NCI-H1092 treated with DMSO at 0.1 percent for 48 hours (cell line): ENCODE measurements at places on chromosomes 12 and 14.

DNA sequence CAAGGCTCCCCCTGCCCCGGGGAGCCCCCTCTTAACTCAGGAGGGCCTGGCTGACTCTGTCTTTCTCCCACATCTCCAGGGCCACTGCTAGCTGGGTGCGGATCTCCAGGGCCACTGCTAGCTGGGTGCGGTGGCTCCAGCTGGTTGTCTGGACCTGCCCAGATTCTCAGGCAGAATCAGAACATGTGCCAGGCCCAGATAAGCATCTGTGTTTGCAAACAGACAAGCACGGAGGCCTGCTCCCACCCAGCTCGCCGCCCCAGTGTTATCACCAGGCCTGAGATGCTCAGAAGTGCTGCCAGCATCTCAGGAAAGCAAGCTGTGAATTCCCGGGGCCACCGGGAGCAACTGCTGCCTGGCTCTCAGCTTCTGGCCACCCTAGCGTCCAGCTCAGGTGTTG lies 98.4 kb upstream of the FZD10 start:
- DNase-seq: no peak

DNA sequence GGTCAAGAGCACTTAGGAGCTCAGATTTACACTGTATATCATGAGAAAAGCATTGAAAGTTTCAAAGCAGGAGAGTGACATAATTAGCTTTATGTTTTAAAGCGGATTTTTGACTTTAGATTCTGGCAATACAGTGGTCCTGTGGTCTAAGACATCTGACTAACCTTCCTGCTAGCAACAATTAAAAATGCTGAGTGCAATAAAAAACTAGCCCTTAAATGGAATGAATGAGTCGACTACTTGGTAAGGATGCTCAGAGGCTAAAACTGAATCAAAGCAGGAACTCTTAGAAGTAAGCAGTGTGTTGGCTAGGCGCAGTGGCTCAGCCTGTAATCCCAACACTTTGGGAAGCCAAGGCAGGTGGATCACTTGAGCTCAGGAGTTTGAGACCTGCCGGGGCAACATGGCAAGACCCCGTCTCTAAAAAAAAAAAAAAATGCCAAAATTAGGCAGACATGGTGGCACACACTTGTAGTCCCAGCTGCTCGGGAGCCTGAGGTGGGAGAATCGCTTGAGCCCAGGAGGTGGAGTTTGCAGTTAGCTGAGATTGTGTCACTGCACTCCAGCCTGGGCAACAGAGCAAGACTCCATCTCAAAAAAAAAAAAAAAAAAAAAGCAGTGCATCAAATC lies 18.9 kb downstream of the BICD1 start:
- DNase-seq: no peak

- DNase-seq: peak; percentile 23
Observed at GRCh38 chr12:52949413-52950331, 754 bp downstream of the KRT18 start.

- no peak for DNase-seq
Observed at GRCh38 chr14:34252227-34252626, 209.8 kb downstream of the SPTSSA start.

- no peak for DNase-seq
Observed at GRCh38 chr12:117362391-117362790, 965 bp upstream of the NOS1 start.

DNA sequence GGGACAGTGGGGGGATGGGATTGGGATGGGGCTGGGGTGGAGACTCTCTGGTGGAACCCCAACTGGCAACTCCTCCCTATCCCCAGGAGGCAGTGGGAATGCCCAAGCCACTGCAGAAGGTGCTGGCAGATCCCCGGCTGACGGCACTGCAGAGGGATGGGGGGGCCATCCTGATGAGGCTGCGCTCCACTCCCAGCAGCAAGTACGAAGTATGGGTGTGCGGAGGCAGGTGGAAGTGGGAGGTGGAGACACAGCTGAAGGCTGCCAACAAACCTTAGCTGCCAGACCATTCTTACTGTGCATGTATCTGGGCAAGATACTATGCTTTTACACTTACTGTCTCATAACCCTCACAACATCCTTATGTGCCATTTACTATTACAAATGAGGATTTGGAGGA lies 8.2 kb downstream of the ARHGEF40 start:
- no peak for DNase-seq

DNA sequence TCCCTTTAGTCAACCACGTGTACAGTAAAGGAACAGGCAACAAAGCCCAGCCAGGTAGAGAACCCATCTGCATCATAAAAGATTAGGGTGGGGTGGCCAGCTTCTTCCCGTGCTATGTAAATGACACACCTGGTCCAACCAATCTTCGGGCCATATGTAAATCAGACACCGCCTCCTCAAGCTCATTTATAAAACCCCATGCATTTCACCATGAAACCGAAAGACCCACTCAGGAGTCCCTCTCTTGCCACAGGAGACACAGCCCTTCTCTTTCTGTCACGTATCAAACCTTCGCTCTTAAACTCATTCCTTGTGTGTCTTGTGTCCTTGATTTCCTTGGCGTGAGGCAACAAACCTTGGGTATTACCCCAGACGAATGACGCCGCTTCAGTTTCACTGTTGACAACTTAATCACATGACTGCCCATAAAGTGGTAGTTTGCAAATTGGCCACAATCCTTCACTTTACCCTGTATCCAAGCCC lies 59.8 kb upstream of the TBPL2 start:
- DNase-seq: no peak

DNA sequence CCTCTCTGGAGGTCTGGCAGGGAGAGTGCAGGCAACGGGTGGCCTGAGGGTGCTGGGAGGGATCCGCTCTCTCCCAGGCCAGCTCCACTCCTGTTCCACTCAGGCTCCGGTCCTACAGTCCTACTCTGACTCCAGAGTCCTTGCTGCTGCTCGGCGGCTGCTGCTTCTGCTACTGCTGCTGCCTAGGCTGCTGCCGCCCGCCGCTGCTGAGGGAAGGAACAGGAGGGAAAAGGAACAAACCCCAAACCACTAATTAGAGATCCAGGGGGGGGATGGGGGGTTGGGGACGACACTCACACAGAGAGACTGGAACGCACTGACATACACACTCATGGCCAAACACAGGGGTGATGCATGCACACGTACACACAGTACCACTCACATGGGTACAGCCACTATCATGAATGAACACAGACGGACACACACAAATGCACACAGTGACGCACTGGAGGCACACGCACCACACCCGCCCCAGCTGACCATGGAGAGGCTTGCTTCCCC lies at the start of gene SP7:
Gene SP7 (minus strand): TSS at position 174 of the 501 bp plus-strand sequence. CDS start 708 bp downstream, outside the sequence.
- DNase-seq: no peak

DNA sequence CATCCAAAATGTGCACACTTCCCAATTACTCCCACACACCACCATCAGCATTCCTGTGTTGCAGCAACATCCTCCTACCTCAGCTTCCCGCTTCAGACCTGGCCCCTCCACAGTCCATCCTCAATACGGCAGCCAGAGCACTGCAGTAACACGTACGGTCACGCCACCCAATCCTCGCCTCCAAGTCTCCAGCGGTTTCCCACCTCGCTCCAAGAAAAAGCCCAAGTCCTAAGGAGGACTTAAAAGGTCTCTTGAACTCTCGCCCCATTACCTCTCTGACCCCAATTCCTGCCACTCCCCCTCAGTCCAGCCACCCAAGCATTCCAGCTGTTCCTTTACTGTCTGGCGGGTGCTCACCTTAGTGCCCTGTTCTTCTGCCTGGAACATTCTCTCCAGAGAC lies 12.0 kb downstream of the FBXO21 start:
- DNase-seq: no peak

GRCh38 chr12:103310546-103311270 lies 185.1 kb downstream of the C12orf42 start:
- no peak for DNase-seq

DNA sequence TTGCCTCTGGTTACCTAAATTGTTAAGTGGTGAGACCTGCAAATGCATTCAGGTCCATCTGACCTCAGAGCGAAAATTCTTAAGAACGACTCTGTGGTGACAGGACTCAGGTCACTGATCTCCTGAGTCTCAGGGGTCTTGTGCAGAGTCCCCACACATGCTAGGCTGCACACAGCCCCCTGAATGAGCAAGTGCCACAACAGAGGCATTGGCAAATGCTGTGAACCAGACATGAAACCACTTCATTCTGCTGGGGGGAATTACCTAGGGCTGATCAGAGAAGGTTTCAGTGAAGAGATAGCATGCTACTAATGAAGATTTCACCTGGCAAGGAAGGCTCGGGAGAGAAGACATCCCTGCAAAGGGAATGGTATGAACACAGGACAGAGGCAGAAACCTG lies 281.6 kb downstream of the ITPR2 start:
- no peak for DNase-seq

- DNase-seq: no peak
Observed at GRCh38 chr12:20368651-20369304, 441 bp downstream of the PDE3A start.

DNA sequence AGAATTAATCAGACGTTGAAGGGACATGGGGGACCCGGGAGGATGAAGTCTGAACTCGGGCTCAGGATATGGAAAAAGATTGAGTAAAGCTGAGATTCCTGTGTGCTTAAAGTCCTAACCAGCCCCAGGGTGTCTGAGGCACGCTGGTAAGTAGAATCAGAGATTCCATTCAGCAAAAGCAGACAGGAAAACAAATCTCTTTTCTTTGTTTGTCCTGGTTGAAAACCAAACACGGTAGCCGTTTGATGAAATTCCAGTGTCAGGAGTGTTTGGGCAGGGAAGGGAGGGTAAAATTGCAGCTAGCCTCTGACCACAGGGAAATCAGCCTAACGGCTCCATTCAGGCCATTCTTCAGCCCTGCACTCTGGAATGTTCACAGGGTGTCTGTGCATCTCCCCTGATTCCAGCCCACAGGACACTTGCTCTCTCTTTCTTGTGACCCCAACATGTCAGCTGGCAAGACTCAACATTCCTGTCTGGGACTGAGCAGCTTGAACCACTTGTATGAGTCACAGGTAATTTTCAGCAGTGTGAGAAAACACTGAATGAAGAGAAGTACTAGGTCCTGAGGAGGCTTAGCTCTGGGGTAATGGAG lies 31.0 kb downstream of the NINJ2 start:
- DNase-seq: no peak

DNA sequence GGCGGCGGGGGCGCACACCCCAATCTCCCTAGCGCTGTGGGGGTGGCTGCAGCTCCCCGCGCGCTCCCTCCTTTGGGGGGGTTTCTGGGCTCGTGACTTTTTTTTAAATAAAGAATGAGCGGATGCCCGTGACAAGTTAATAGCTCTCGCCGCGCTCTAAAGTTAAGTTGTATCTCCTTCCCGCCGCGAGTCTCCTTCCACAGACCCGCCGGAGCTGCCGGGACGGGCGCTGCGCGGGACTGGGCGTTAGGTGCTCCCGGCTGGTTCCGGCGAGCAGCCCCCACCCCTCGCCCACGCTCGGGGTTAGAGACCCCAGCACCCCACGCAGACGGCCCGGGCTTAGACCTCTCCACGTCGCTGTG lies 82.6 kb upstream of the HMGA2 start:
- DNase-seq: no peak

DNA sequence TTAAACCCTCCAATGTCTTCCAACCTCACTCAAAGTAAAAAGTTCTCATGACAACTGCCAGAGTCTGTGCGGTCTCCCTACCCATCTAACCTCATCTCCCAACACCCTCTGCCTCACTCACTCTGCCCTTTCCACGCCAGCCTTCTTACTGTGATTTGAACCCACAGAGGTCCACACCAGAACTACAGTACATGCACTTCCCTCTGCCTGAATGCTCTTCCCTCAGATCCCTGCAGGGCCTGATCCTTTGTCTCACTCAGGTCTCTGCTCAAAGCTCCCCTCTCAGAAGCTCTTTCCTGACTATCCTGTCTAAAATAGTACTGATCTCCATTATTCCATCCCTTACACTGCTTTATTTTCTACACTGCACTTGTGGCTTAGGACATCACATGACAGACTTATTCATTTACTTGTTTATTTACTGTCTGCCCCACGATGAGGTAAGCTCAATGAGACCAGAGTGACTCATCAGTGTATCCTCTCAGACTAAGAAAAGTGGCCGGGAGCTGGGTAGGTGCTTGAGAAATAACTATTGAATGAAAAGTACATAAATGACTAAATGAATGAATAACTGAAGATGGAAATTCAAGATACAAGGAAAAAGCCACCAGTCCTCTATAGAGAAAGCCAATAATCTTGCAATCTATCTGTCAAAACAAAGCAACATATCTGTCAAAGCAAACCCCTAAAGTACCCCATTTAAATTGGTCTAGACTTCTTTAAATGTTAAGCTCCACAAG lies 17.1 kb downstream of the POMT2 start:
- DNase-seq: no peak

GRCh38 chr12:112891093-112892024 lies 15.4 kb upstream of the OAS1 start:
- DNase-seq: peak; percentile 70

- DNase-seq: no peak
Observed at GRCh38 chr12:124870515-124870914, 6.9 kb upstream of the SCARB1 start.

DNA sequence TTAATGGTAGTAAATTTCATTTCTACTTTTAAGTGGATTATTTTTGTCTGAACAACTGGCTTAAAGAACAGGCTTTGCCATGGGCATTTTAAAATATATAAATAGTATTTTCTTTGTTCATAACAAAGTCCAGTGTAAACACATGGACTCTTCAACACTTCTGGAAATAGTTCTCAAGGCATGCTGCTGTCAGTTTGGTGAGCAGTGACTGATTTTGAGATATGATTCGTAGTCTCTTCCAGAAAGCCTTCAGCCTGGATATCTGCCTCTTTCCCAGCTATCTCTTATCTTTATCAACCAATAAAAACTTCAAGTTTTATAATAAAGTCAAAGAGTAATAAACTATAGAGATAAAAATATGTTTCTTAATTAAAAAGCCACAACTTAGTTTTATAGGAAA lies 110.7 kb downstream of the NAV3 start:
- DNase-seq: no peak

DNA sequence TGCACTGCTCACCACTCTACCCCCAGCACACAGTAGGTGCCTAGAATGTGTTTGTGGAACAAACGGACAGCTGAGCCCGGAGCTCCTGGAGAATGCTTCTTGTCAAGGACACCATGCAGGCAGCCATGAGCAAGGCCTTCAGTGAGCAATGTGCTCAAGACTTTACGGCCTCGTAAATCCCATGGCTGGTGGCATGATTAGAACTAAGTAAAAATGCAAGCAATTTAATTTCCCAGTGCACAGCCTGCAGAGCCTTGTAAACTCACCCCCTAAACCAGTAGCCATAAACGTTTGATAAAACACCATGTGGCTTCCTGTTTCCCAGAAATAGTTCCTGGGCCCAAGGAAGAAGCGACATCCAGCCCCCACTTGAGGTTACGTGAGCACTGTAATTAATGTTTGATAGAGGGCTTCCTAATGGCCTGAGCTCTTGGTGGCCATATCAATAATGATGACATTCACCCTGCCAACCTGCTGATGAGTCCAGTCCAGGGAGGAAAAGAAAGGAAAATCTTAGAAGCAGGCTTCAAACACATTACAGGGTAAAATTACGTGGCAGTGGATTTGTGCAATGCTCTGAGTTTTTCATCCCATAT lies 36.4 kb upstream of the FICD start:
- no peak for DNase-seq

- DNase-seq: no peak
Observed at GRCh38 chr12:47190271-47190750, 110.6 kb upstream of the AMIGO2 start.
